K562 (cell line): ENCODE measurements at places on chromosomes 1 and 21. TPM values are rescaled to one million over a fixed set of nuclear protein-coding genes. Genes with fewer than 3 reads are reported as not detected.

- DNase-seq = no peak
These were observed 17.3 kb upstream of the ETS2 start for GRCh38 chr21:38788275-38788905.

- DNase-seq = peak; percentile 68
These were observed 66.4 kb upstream of the BTG3 start for GRCh38 chr21:17679002-17679600.

DNA sequence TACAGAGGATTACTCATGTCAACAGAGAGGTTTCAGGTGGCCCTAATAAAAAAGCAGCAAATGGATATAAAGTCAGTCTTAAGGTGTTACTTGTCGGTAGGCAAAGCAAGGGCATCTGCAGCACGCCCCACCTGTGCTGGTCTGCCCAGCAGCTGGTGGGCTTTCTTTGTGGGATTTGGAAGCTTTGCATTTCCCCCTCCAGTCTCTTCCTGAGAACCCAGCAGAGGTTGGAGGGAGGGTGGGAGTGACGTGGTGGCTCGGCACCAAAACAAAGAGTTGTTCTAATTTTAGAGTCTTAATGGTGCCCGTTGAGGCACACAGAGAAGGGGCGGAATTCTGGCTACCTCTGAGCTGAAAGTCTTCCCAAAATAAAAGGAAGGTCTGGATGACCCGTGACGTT is 4.8 kb upstream of the PCBP3 start:
- DNase-seq = no peak

GRCh38 chr1:164753521-164754077 is 194.6 kb downstream of the PBX1 start:
- no peak for DNase-seq

- DNase-seq = no peak
These were observed 24.9 kb downstream of the ZNF281 start for GRCh38 chr1:200384818-200385390.

GRCh38 chr1:223062177-223062576 is 80.9 kb downstream of the TLR5 start:
- no peak for DNase-seq

DNA sequence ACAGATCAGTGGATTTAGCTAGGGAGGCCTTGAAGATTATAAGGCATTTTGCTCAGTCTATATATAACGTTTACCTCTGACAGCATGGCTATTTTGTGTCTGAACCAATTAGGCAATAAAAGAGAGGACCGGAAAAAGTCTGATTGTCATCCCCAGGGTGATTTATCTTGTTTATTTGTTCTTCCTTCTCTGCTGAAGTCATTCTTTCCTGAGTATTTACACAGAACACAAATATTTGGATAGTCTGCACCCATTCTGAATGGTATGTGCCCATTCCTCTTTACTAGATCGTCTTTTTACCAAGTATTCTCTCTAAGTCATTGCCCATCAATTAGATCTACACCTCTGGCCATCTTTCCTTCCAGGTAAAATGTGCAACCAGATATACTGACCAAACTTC is 1602.9 kb downstream of the KCNT2 start:
- no peak for DNase-seq

- peak; percentile 94 for DNase-seq
These were observed 6.3 kb upstream of the PTP4A2 start for GRCh38 chr1:31944205-31945089.

GRCh38 chr1:174262349-174263241 is 103.3 kb downstream of the RABGAP1L start:
- peak; percentile 50 for DNase-seq

GRCh38 chr1:228986093-228986904 is 251.0 kb downstream of the RHOU start:
- DNase-seq = no peak

- DNase-seq = no peak
These were observed 28.5 kb upstream of the KCNA2 start for GRCh38 chr1:110634455-110635311.

DNA sequence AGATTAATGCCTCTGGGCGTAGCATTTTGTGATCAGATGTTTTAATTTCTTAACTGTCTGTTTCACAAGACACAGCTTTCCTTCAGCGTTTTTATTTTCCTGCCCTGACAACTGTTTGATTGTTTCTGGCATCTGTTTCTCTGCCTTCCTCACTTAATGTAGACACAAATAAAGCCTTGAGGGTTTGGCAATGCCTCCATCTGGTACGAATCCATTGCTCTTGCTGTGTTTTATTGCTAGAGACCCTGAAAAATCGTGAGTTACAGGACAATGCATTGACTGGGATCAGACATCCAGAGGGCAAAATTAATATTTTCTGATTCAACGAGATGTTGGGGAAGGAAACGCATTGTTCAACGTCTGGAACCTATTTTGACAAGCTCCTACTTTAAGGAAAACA is 363.5 kb downstream of the MRPL39 start:
- no peak for DNase-seq

GRCh38 chr1:200304171-200304570 is 105.7 kb downstream of the ZNF281 start:
- no peak for DNase-seq

GRCh38 chr1:180912801-180913565 is at the start of gene KIAA1614:
Gene KIAA1614, plus strand, starts transcription at chr1:180912897. Its CDS starts 347 bp downstream, at chr1:180913244.
- no peak for DNase-seq

- DNase-seq = no peak
These were observed 5.8 kb downstream of the PAFAH2 start for GRCh38 chr1:25991937-25992688.

DNA sequence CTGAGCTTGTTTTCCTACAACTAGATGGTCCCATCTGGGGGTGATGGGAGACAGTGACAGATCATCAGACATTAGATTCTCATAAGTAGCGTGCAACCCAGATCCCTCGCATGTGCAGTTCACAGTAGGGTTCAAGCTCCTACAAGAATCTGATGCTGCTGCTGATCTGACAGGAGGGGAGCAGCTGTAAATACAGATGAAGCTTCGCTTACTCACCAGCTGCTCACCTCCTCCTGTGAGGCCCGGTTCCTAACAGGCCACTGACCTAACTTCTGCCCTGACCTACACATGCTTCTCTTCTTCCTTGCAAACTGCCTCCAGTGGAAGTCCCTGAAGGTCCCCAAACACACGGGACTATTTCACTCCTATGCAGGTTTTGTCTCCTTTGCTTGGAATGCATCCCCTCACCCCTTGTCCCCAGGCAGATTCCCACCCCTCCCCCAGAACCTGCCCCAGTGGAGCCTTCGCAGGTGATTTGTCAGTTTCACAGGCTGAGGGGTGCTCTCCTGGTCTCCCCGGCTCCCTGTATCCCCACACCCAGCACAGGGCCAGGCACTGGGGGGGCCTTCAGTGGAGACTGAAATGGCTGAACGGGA is 5.7 kb upstream of the ZBTB48 start:
- DNase-seq = no peak

- no peak for DNase-seq
These were observed 27.8 kb downstream of the FOXO6 start for GRCh38 chr1:41389009-41389408.

DNA sequence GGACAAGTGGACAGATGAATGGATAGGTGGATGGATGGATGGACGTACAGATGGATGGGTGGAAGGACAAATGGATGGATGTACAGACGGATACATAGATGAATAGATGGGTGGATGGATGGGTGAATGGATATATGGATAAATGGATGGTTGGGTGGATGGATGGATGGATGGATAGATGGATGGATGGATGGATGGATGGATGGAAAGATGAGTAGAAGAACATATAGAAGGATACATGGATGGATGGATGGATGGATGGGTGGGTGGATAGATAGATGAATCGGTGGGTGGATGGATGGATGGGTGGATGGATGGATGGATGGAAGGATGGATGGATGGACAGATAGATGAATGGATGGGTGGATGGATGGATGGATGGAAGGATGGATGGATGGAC is 274.3 kb downstream of the KAZN start:
- no peak for DNase-seq

- no peak for DNase-seq
These were observed 14.2 kb upstream of the PTPRC start for GRCh38 chr1:198624648-198624980.

DNA sequence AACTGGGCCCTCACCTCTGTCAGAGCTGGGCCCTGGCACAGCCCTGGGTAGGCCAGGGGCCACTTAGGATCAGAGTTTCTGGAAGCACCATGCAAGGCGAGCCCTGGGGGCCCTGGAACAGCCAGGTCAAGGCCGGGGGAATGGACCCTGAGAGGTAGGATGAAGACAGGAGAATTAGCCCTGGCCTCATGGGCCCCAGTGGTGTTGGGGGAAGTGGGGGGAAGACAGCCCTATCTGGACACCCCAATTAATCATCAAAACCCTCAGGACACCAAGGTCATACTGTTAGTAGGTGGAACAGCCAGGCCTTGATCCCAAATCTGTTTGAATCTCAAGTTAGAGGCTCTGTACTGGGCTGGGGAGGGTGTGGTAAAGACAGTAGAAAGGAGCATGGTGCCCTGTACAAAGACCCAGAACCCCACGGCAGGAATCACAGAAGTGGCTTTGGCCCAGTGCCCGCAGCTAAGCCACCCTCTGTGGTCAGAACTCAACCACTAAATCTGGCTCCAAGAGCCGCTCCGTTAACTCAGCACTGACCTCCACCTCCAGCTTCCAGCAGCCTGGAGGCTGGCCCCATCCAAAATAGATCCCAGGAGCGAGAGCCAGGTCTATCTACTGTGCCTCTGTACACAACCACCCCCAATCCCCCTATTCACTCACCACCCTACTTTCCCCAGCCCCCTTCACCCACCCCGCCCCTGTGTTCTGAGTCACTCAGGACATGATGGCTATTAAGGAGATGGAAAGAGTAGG is 14.0 kb upstream of the TRIM63 start:
- peak; percentile 51 for DNase-seq

GRCh38 chr1:115828101-115829022 is 12.6 kb downstream of the NHLH2 start:
- DNase-seq = peak; percentile 40

- no peak for DNase-seq
These were observed 987 bp upstream of the CDCP2 start for GRCh38 chr1:54153535-54154439.

GRCh38 chr1:89833183-89834082 is 12.6 kb downstream of the LRRC8D start:
- DNase-seq = no peak

- no peak for DNase-seq
These were observed 18.2 kb downstream of the PRRX1 start for GRCh38 chr1:170682169-170682568.

- no peak for DNase-seq
These were observed 78.6 kb downstream of the KCNN3 start for GRCh38 chr1:154791292-154792166.

The SPATA45 gene
- polyA plus RNA-seq = not detected in 2 replicates

The CELA3A gene
- not detected in 2 replicates for polyA plus RNA-seq

The MEAF6 gene
- polyA plus RNA-seq = 109 and 110 TPM in 2 replicates

The RPE65 gene
- polyA plus RNA-seq = not detected in 2 replicates

The KCNE2 gene
- not detected in 2 replicates for polyA plus RNA-seq

The CNR2 gene
- 0.04 TPM in 1 of 2 replicates, not detected in the other for polyA plus RNA-seq

The A3GALT2 gene
- not detected in 2 replicates for polyA plus RNA-seq
